Epithelial cell of alveolus of lung (primary cell): ENCODE measurements at places on chromosomes 6 and 20. TPM values are rescaled to one million over a fixed set of nuclear protein-coding genes. Genes with fewer than 3 reads are reported as not detected.

The HLA-DQA1 gene
- not detected in 2 replicates for total RNA-seq

The PAK5 gene
- not detected in 2 replicates for total RNA-seq

The GGTLC1 gene
- total RNA-seq: not detected in 2 replicates

The RPS10 gene
- total RNA-seq: 3,746 and 5,516 TPM in 2 replicates

The SLC17A1 gene
- not detected in 2 replicates for total RNA-seq

The GMPR gene
- 3.4 and 8.2 TPM in 2 replicates for total RNA-seq

The TP53TG5 gene
- total RNA-seq: not detected in 2 replicates

The HMGN4 gene
- 64.8 and 69.1 TPM in 2 replicates for total RNA-seq

The NMBR gene
- not detected in 2 replicates for total RNA-seq

The MRAP2 gene
- 0.13 TPM in 1 of 2 replicates, not detected in the other for total RNA-seq

The PROKR2 gene
- total RNA-seq: not detected in 2 replicates

The SLC17A2 gene
- not detected in 2 replicates for total RNA-seq

The CTCFL gene
- total RNA-seq: not detected in 2 replicates

The STX11 gene
- total RNA-seq: 0.40 and 2.6 TPM in 2 replicates

The MTHFD1L gene
- total RNA-seq: 19.3 and 57.5 TPM in 2 replicates
